ENCODE measurements at places on chromosomes 1 and 21. TPM values are rescaled to one million over a fixed set of nuclear protein-coding genes. Genes with fewer than 3 reads are reported as not detected.

GRCh38 chr1:245026247-245026646 lies 128.5 kb upstream of the KIF26B start:
- no peak overlapping the region for H3K27ac ChIP-seq
- no peaks in the 10 kb centered on the region for H3K36me3 ChIP-seq
- no peak overlapping the region for H3K4me3 ChIP-seq
- no peaks in the 10 kb centered on the region for H3K27me3 ChIP-seq
- no peaks in the 10 kb centered on the region for H3K4me1 ChIP-seq

SPRR2E gene
- total RNA-seq: not detected

- H3K4me3 ChIP-seq: no peak overlapping the region
- H3K36me3 ChIP-seq: no peaks in the 10 kb centered on the region
- peaks cover 57% of the 10 kb centered on the region for H3K4me1 ChIP-seq
Measured at GRCh38 chr1:116697548-116698243, 30.2 kb upstream of the IGSF3 start.

IFNLR1 gene
- total RNA-seq: 8.1 TPM

DNA sequence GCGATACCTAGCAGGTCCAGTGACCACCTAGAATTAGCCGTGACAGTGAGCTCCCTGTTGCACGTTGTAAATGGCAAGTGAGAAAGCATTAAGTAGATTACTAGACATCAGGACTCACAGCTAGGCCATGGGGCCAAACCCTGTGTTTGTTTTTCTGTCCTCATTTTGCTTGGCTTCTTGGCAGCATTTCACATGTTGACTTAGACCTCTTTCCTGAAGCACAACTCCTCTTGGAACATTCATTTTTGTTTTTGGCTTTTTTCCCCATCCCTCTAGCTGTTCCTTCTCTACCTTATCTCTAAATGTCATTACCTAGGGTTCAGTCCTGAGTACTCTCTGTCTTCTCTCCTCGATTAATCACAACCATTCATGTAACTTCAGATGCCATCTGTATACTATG lies 16.9 kb upstream of the PTPN14 start:
- H3K27me3 ChIP-seq: no peaks in the 10 kb centered on the region
- H3K4me1 ChIP-seq: peaks cover 40% of the 10 kb centered on the region
- no peaks in the 10 kb centered on the region for H3K36me3 ChIP-seq
- no peak overlapping the region for H3K27ac ChIP-seq
- DNase-seq: no peak
- no peak overlapping the region for H3K4me3 ChIP-seq

GRCh38 chr1:167533851-167534300 lies 15.5 kb upstream of the CD247 start:
- H3K27ac ChIP-seq: no peak overlapping the region
- no peak overlapping the region for H3K4me3 ChIP-seq
- H3K4me1 ChIP-seq: no peaks in the 10 kb centered on the region
- H3K36me3 ChIP-seq: no peaks in the 10 kb centered on the region

- no peaks in the 10 kb centered on the region for H3K27me3 ChIP-seq
- no peak overlapping the region for H3K27ac ChIP-seq
- DNase-seq: no peak
- no peak overlapping the region for H3K4me3 ChIP-seq
- H3K4me1 ChIP-seq: peaks cover 19% of the 10 kb centered on the region
Measured at GRCh38 chr1:119662034-119662437, 14.0 kb upstream of the ZNF697 start.

DNA sequence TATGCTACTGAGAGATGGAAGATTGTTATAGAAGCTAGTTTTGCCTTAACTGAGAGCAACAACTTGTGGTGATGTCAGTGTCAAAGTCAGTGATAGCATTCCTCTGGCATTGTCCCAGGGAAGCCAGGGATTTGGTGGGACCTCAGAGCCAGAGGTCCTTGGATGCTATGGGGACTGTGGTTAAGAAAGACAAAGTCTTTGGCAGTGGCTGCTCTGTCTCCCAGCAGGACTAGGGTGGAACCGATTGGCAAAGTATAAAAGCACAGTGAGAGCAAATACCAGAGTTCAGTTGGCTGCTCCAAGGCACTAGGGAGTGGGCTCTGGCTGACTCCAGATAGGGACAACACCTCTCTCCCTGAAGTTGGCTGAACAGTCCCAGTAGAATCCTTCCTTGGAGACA lies 104.8 kb downstream of the GDAP2 start:
- DNase-seq: no peak
- no peaks in the 10 kb centered on the region for H3K27me3 ChIP-seq
- H3K4me3 ChIP-seq: no peak overlapping the region

S100A3 gene
- total RNA-seq: 1.5 TPM

- H3K27ac ChIP-seq: no peak overlapping the region
- H3K4me3 ChIP-seq: no peak overlapping the region
- H3K27me3 ChIP-seq: peaks cover 78% of the 10 kb centered on the region
Measured at GRCh38 chr1:36706416-36706815, 223.7 kb upstream of the CSF3R start.

GRCh38 chr1:60311838-60312237 lies 238.3 kb upstream of the C1orf87 start:
- H3K27ac ChIP-seq: no peak overlapping the region
- DNase-seq: no peak
- no peaks in the 10 kb centered on the region for H3K27me3 ChIP-seq
- no peaks in the 10 kb centered on the region for H3K4me1 ChIP-seq
- H3K4me3 ChIP-seq: no peak overlapping the region
- H3K36me3 ChIP-seq: no peaks in the 10 kb centered on the region

GRCh38 chr1:156958247-156958714 lies 37.8 kb downstream of the LRRC71 start:
- H3K27me3 ChIP-seq: no peaks in the 10 kb centered on the region
- H3K4me1 ChIP-seq: peaks cover 49% of the 10 kb centered on the region
- peak overlapping the region; percentile 85 for H3K27ac ChIP-seq
- DNase-seq: peak; percentile 92
- peak overlapping the region; percentile 38 for H3K4me3 ChIP-seq

DNA sequence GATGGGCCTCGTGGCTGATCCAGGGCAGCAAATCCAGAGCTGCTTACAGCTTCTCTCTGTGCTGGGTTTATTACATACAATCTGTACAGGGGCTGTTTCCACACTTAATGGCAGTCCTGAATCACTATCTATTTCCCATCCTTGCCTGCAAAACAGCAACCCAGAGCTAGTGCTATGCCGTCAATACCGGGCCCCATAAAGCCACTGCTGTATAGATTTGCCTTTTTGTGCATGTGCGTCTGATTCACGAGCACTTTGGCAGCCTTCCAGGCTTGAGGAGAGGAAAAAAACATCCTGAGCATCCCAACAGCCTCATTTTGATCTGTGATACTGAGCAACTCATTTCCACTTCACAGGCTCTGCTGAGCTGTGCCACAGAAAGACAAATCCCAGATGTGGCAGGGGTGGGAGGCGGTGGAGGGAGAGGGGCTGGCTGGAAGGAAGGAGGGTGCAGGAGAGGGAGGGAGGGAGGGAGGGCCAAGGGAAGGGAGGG lies 65.2 kb upstream of the TARBP1 start:
- H3K4me3 ChIP-seq: no peak overlapping the region
- no peak for DNase-seq
- peaks cover 28% of the 10 kb centered on the region for H3K4me1 ChIP-seq
- H3K36me3 ChIP-seq: no peaks in the 10 kb centered on the region
- H3K27me3 ChIP-seq: no peaks in the 10 kb centered on the region
- H3K27ac ChIP-seq: peak overlapping the region; percentile 69

GRCh38 chr1:69404486-69404885 lies 163.2 kb upstream of the LRRC7 start:
- no peaks in the 10 kb centered on the region for H3K4me1 ChIP-seq
- no peak overlapping the region for H3K4me3 ChIP-seq
- no peaks in the 10 kb centered on the region for H3K36me3 ChIP-seq
- H3K27ac ChIP-seq: no peak overlapping the region
- H3K27me3 ChIP-seq: no peaks in the 10 kb centered on the region

GRCh38 chr1:117820694-117821381 lies 108.6 kb downstream of the GDAP2 start:
- H3K4me1 ChIP-seq: peaks cover 35% of the 10 kb centered on the region
- no peaks in the 10 kb centered on the region for H3K27me3 ChIP-seq
- H3K4me3 ChIP-seq: no peak overlapping the region
- H3K27ac ChIP-seq: no peak overlapping the region

Measured in PC-9 (cell line).